ENCODE measurements at places on chromosomes 5 and 9.

- DNase-seq: no peak
Observed at GRCh38 chr5:87844449-87844848, 424.2 kb downstream of the TMEM161B start.

- DNase-seq: no peak
Observed at GRCh38 chr5:18740301-18740700, 1106.0 kb downstream of the TAF11L14 start.

- DNase-seq: no peak
Observed at GRCh38 chr9:8673830-8674229, 874.3 kb upstream of the DMAC1 start.

- no peak for DNase-seq
Observed at GRCh38 chr9:97849980-97850379, 3.0 kb upstream of the FOXE1 start.

DNA sequence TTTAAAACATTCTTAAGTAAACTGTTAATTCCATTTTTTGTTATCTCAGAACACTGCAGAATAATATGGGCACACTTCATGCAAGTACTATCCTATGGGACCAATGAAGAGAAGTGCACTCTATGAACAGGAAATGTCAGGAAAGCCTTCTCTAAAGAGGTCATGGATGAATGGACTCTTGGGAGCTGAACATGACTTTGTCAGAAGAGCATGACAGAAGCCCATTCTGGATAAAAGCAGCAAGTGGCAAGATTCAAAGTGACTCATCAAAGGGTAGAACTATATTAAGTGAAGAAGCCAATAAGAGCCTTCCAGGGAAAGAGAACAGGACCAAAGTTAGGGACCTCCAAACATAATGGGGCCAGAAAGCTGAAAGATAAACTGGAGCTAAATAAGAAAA lies 94.0 kb downstream of the RAPGEF6 start:
- no peak for DNase-seq

DNA sequence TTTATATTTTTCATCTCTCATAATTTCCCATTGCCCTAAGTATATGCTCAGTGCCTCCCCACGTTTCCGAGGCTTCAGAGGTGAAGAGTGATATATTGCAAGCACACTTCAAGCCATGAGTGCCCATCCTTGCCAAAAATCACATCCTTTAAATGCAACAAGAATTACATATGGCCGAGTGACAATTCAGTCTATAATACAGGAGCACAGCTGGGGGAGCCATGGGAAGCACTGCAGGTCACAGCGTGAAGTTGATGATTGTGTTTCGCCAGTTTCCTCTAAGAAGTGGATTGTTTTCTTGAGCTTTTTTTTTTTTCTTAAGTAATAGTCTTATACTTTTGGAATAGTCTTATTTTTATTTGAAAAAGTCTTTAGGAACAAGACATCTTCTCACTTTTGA lies 61.1 kb downstream of the MTRR start:
- no peak for DNase-seq

DNA sequence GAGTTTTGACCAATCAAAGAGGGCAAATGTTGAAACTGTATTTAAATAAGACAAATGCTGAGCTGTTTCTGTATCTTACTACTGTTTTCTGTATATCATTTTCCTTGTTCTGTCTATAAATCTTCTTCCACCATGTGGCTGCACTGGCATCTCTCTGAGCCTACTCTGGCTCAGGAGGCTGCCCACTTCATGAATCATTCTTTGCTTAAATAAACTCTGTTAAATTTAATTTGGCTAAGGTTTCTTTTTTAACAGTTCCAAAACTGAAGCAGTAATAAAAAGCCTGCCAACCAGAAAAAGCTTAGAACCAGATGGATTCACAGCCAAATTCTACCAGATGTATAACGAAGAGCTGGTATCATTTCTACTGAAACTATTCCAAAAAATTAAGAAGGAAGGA lies 40.2 kb upstream of the TAS2R1 start:
- no peak for DNase-seq

DNA sequence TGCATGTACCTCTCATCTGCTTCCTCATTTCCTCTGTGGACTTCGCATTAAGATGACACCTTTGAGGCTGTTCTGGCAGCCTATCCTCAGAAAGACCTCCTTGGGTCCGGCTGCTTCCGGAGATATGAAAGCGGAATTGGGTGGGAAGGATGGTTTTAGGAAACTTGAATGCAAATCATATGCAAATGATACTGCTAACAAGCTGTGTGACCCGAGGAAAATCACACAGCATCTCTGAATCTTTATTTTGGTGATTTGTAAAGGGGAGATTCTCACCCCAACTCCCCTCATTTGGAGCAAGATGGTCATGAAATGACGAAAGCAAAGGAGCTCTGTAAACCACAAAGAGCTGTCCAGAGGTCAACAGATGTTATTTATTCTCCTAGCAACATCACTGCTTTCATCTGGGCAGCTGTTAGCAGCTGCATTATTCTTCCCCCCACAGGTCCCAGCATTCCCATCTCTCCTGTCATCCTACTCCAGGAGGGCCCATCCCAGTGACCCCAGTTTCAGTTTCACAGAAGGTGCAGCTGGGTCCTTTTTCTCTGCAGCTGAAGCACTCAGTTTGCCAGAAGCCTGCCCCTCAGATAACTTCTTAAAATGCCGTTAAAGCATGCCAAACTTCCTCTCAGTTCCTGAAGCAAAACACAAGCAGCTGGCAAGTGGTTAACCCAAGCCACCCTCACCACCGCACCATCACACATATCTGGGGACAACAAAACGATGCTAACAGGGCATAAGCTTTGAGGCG lies 269.5 kb downstream of the SEC61B start:
- no peak for DNase-seq

GRCh38 chr5:677131-678101 lies 15.7 kb downstream of the TPPP start:
- DNase-seq: no peak

DNA sequence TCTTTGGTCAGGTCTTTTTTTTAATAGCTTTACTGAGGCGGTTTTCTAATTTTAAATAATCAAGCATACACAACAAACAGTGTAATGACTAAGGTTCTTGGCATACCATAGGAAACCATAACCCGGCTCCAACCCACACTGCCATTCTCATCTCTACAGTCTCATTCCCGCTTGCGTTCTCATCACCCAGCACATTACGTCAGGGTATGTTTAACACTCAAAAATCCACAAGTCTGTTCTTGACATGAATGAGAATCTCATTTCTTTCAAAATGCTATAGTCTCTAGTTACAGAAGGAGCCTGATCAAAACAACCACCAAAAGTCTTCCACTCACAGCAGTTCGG lies 505 bp downstream of the C5orf34 start:
- peak; percentile 59 for DNase-seq

DNA sequence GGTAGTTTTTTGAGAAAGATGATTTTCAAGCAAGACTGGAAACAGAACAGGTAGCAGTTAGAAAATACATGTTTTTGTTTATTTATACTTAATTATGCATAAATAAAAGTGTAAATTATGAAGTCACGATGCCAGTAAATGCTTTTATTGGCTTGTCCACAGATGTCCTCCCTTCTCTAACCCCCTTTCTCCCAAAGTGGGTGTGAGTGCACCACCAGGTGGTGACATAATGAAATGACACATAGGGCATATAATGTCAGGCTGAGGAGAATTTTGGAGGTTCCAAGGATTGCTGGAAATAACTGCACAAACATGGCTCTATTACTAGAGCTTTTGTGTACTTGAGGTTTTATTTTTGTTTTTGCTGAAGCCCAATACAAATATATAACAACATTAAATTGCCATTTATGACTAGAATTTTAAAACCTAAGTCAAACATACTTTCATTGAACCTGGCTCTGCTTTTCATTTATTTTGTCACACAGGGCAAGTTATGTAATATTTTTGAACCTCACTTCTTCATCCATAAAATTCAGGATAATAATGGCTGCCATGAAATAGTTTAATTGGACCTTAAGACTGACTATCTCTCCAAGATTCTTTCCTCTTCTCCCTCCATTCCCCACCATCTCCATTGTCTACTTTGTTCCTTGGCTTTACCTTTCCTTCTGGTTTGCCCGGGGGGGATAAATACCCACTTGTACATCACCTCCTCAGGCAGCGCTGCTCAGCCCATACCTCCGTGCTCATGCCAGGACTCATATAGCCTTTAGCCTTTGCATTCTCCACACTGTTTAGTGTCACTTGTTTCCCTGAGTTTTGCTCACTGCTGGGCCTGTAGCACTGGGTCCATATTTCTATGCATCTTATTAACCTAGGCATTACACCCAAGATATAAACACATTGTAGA lies 168.8 kb downstream of the PDE4D start:
- DNase-seq: no peak

DNA sequence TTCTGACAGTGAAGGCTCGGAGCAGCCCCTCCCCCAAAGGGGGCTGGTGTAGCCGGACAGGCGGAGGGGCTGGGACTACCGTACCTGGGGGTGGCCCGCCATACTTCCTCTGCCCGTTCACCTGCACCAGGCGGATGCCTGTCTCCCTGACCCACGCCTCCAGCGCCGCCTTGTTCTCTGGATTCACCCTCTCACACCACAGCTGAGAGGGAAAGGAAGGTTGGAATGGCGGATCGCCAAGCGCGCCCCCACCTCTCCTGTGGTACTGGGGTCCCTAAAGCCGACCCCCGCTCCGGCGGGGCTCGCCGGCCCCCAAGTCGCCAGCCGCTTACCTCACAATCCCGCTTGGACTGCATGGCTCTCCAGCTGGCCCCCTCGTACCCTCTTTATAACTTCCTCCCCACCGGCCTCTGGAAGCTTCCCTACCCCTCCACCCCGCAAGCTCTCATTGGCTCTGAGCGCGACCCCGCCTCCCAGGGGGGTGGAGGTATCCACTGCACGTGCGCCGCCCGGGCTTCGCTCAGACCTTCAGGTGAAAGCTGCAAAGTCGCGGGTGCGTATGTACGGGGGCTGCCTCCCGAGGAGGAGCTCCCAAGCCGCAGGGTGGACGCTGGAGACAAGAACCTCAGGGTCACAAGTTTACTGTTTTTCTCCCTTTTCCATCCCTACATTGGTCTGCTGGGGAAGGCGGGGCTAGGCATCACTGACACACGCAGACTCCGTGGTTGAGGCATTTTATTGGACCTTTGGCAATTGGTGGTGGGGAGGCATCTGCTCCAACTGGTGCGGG lies at the start of gene DND1:
Gene DND1 (minus strand): TSS at position 390 of the 790 bp plus-strand sequence. CDS start 34 bp downstream, at position 356.
- no peak for DNase-seq

DNA sequence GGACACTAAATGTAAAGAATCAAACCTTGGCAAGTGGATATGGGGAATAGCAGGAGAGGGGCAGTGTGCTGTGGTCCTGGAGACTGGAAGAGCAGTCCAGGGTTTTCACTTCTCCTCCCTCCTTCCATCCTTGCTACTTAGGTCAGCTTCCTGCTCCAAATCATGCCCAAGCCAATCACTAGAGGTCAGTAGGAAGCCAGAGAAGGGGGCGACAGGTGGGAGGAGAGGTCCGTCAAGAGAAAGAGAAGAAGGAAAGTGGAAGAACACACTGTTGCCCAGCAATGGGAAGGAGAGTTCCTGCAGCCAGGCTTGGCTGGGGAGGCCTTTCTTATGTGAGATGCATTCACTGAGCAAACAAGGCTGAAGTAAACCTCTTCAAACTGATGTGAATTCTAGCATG lies 289.6 kb downstream of the DTWD2 start:
- DNase-seq: no peak

DNA sequence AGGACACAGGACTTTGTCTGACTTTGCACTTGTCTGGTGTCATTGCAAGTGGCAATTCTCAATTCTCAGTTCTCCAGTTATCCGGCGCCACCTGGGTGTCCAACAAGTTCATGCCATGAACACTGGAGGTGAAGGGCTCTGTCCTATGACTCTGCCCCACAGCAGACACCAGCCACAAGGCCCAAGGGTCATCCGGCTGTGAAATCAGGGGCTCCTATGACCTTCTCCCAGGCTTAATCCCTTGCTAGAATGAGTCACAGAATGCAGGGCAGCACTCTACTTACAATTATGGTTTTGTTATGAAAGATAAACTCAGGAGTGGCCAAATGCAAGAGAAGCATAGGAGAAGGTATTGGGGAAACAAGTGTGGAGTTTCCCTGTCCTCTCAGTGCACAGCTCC lies 392.0 kb downstream of the GADD45G start:
- DNase-seq: no peak

DNA sequence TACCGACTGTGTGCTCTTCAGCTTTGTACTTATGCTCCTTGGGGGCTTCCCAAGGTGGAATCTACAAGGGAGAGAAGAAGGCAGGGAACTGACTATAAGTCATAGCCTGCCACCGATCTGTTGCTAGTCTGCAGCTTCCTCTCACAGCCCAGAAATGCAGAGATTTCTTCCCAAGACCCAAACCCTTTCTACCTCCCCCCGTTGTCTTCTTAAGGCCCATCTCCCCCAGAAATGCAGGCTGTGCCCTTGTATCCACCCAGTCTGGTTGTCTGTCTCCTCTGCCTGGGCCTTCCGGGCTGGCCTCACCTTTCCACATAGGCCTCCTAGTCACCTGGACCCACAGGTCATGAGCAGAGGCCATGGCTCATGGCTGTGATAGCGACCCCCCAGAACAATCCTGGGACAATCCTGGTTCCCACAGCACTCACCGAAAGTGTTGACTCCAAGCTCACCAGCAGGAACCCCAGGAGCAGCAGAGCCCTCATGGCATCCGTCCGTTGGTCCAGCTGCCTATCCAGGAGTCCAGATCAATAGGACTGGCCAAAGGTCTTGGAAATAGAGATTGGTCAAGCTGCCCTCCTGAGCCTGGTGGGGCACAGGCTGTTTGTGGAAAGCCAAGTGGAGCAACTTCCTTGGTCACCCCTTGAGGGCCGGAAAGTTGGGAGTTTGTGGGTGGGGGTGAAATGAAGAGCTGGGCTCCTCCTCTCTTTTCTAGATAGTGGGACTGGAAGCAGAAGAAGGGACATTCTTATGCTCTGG lies at the start of gene F12:
Gene F12 (minus strand): TSS at position 522 of the 759 bp plus-strand sequence. CDS start 37 bp downstream, at position 485.
- DNase-seq: no peak

DNA sequence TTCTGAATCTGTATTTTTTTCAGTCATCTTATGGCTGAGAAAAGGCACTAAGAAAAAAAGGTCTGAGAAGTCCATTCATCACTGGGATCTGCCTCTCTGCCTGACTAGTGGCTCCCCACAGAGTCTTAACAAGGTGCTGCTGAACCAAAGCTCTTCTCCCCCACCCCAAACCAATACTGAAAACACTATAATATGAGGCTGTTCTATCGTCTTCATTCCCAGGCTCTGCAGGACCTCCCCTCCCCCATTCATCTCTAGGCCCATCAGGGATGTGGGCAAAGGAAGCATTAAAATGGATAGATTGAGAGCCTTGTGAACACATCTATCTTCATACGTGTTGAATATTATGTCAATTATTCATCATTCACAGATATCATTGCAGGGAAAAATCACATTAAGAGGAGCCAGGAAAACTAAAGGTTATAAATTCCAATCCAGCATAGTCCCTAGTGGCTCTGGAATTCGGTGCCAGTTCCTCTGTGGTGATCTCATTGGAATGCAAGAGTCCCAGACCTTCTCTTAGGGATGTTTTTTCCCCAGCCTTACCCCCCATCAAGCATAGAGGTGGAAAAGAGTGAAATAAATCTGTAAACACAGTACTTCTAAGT lies 44.3 kb upstream of the GPR151 start:
- no peak for DNase-seq

- no peak for DNase-seq
Observed at GRCh38 chr9:130304116-130304515, 38.6 kb downstream of the HMCN2 start.

- no peak for DNase-seq
Observed at GRCh38 chr9:35603506-35603985, 1.5 kb upstream of the TESK1 start.

Measured in natural killer cell treated with Interleukin-12 subunit alpha and Interleukin-12 subunit beta and Interleukin-15 and Interleukin-18, amount 100 ng/mL, for 72 hours (primary cell).